Trophoblast cell (in vitro differentiated cells and primary cell): ENCODE measurements at places on chromosomes 5 and 9.

- no peak for DNase-seq
Measured at GRCh38 chr9:7367726-7368125, 431.9 kb downstream of the DMAC1 start.

GRCh38 chr5:75006865-75007822 is 45.2 kb downstream of the GCNT4 start:
- peak; percentile 84 for DNase-seq

DNA sequence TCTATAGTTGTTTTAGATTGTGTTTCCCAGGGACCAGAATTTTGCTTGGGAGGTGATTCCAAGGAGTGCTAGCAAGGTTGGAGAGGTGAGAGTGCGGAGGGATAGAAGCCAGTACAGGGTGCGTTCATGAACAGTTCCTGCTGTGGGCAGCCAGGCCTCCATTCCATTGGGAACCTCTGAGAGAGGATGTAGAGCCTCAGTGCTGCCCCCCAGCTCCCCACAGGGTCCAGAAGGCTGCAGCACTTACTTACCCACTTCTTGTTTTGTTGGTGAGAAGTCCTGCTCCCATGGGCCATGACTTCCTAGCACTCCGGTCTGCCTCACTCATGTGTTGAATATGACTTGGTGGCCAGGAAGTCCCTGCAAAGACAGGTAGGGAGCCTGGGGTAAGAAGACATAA is 128.2 kb upstream of the GAS1 start:
- DNase-seq = no peak

GRCh38 chr9:69078069-69078468 is 42.5 kb downstream of the FXN start:
- no peak for DNase-seq

DNA sequence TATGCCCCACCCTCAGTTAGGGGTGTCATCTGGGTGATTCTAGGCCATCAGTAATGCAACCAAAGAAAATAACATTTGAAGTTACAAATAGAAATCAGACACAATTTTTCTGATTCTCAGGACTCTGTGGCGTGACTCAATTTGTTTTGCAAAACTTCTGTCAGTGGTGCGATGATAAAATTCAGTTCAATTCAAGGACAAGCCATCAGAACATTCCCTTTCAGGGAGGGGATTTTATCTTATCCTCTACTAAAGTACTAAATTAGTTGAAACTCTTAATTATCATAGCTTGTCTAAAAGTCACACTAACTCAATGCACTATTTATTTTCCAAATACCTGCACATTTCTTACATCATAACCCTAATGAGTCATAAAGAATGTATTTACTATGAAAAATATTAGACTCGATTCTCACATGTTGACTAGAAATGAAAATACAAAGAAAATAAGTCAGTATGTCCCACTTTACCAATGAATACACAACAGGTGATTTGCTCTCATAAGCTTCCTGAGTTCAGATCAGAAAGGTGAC is 28.2 kb downstream of the HTR4 start:
- peak; percentile 22 for DNase-seq

- no peak for DNase-seq
Measured at GRCh38 chr9:127393645-127394044, 3.3 kb upstream of the SLC2A8 start.

GRCh38 chr5:37814699-37815098 is 25.1 kb downstream of the GDNF start:
- no peak for DNase-seq

GRCh38 chr9:77534376-77535057 is 113.6 kb downstream of the GNA14 start:
- DNase-seq = no peak

GRCh38 chr5:123294544-123294943 is 128.7 kb downstream of the CEP120 start:
- DNase-seq = no peak

DNA sequence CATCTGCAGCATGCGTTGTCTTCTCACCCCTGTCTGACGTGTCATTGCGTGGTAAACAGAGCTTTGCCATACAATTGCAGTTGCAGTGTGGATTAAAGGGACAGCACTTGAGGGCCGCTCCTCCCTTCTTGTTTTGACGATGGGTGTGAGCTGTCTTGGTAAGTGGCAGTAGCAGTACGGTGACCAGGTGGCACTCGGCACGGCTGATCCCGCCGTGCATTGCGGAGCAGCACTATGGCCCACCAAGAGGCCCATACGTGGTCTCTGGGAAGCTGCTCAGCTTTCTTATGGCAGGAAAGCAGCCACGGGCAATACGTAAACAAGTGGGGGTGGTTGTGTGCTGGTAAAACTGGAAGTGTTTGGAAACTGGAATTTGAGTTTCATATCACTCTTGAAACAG is 25.1 kb downstream of the EHMT1 start:
- no peak for DNase-seq

- no peak for DNase-seq
Measured at GRCh38 chr5:15807871-15808270, 307.9 kb downstream of the FBXL7 start.

- DNase-seq = no peak
Measured at GRCh38 chr5:102743900-102744299, 11.2 kb upstream of the PAM start.

GRCh38 chr9:12539580-12539975 is 153.6 kb upstream of the TYRP1 start:
- DNase-seq = no peak

- no peak for DNase-seq
Measured at GRCh38 chr5:136080113-136080482, 51.3 kb downstream of the TGFBI start.

GRCh38 chr5:146584750-146585149 is 68.8 kb upstream of the GPR151 start:
- no peak for DNase-seq

- no peak for DNase-seq
Measured at GRCh38 chr5:170617533-170618490, 114.0 kb downstream of the KCNIP1 start.

DNA sequence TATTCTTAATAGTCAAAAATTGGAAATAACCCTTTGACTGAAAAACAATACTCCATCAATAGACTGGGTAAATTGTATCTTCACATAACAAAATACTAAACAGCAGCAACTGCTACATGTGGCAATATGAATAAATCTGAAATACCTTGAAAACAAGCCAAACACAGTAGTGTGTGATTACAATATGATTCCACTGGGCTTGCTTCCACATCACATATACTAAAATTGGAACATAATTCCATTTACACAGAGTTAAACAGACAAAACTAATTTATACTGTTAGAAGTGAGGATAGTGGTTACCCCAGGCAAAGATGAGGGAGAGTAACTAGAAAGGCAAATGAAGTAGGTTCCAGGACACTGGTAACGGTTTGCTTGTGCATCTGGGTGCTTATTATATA is 20.4 kb downstream of the FNIP1 start:
- DNase-seq = no peak

DNA sequence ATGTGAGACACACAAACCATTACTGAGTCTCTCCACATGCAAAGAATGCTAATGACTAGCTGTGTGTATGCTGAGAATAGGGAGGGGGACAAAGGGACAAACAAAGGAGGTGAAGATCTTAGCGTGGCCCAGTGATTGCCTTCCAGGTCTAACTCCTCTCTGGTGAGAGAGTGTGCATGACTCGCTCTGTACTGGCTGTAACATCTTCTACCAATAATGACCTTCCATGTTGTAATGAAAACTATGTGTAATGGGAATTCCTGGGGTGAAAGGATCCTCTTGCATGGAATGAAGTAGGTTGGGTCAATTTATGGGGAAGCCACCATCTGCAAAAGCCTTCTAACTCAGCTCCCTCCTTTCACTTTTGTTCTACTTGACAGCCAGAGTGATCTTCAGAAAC is 24.4 kb upstream of the GPR151 start:
- DNase-seq = no peak

GRCh38 chr5:6273090-6273735 is 105.1 kb downstream of the MED10 start:
- DNase-seq = no peak

- no peak for DNase-seq
Measured at GRCh38 chr9:27537756-27538155, 8.1 kb upstream of the MOB3B start.

DNA sequence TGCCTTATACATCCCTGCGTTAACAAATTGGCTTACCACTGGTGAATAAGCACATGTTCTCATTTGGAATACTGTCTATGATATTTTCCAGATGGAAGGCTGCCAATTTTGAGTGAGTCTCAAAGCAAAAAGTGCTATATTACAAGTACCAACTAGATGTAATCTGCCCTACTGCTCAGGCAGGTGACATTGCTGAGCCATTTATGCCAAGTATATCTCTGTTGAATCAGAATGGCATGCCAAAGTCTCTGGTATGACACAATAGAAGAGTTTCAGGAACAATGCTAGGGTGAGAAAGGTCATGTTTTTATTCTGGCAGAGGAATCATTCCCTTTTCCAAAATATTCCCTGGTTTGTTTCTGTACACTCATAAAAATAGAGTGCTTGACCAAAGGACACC is 356.5 kb downstream of the CDH9 start:
- DNase-seq = no peak

DNA sequence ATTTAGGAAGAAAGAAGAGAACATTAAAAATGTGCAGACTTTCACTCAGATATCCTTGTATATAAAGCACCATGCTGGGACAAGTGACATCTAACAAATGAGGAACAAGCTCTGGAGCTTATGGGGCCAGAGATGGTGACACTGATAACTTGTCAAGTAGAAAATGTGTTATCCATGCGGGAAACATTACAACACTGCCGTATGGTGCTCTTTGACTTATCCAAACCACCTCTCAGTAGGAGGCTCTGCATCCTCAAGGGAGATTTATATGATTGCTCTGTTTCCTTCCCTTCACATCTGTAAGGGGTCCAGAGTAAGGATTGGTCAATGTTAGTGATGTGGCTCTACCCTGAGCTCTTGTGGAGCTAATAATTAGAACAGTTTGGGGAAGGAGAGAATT is 23.5 kb downstream of the KCTD16 start:
- DNase-seq = no peak
